ENCODE measurements at places on chromosomes 2 and 18.

GRCh38 chr2:86015006-86015405, 90.7 kb downstream of the POLR1A start:
- no peak for DNase-seq

- DNase-seq = no peak
Measured at GRCh38 chr2:197130318-197130717, 180.3 kb downstream of the ANKRD44 start.

GRCh38 chr2:207122651-207123334, 43.0 kb downstream of the KLF7 start:
- no peak for DNase-seq

DNA sequence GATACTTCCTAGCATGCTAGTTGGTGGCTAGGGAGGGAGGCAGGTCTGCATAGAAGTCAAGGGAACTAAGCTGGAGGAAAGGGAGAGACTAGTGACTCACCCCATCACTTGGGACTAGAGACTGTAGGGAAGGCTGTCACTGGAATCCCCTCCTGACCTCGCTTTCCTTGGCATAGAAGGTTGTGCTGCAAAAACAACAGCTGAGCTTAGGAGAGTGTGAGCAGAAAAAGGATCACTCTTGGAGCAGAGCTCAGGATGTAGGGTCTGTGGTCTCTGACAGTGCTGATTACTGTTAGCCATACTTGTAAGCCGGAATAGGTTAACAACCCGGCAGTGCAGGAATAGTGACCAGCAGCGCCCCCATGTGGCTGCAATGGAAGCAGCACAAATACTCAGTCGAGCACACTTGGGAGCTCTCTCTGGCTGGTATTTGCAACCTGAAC, 66.9 kb upstream of the SMAD2 start:
- no peak for DNase-seq

DNA sequence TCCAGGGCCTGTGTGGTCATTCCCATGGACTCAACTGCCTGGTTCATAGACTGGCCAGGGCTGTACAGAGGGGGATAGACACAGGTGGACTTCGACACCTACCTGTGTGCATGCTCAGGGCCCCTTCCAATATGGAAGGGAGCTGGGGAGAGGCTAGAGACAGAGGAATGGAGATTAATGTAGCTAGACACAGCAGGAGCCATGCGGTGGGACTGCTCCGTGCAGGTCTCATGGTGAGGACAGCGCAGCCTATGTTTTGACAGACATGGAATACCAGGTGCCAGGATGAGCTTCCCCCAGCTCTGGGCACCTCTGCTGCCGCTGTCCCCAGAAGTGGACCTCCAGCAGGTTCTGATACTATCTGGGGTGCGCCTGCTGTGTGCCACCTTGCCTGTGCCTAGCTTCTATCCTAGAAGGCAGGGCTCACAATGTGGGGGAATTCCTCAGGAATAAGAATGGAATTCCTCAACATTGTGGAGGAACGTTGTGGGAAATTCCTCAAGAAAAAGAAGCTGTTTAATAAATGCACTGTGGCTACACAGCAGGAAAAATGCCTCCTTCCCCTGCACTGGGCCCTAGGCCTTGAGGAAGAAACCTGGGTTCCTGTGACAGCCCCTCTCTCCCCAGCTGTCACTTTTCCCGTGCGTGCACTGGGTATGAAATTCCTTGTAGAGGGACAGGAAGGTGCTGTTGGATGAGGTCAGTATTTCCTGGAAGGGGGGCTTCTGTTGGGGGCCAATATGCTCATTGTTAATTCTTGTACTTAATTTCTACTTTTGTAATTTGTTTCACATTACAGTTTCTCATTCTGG, 7.3 kb downstream of the IL1R1 start:
- no peak for DNase-seq

GRCh38 chr2:177328056-177328455, 63.5 kb upstream of the NFE2L2 start:
- DNase-seq = no peak

DNA sequence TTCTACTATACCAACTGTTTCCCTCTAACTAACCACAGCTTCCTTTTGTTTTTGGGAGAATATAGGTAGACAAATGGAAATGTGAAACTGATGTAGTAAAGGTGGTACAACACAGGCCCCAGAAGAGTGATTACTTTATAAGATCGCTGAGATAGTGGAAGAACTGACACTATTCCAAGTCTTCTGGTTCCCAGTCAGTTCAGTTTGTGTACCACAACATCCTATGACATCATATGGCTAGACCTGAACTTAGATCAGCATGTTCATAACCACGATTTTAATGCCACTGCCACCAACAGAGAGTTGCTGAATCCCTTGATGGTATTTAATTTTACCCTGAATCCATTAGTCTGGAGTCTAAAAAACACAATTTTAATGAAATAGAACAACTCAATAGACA, 328.9 kb downstream of the GPD2 start:
- DNase-seq = no peak

GRCh38 chr2:172461591-172462372, 34.4 kb downstream of the ITGA6 start:
- DNase-seq = no peak

- DNase-seq = peak; percentile 12
Measured at GRCh38 chr2:134772493-134773169, 53.8 kb upstream of the TMEM163 start.

- no peak for DNase-seq
Measured at GRCh38 chr2:172046866-172047565, 38.3 kb upstream of the DLX1 start.

DNA sequence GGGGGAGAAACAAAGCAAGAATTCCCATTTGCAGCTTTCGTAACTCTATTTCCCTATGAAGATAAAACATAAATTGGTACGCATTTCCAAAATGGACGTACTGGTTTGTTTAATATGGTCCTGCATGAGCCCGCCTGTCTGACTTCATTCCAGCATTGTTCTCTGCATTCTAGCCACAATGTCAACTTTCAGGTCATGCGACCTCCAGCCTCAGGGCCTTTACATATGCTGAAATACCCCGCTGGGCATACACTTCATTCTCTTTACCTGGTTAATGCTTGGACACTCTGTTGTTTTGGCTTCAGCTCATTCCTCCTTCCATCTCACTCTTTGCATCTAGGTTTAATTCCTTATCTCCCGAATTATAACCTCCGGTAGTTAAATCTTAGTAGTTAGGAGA, 103.7 kb upstream of the DNMT3A start:
- no peak for DNase-seq

DNA sequence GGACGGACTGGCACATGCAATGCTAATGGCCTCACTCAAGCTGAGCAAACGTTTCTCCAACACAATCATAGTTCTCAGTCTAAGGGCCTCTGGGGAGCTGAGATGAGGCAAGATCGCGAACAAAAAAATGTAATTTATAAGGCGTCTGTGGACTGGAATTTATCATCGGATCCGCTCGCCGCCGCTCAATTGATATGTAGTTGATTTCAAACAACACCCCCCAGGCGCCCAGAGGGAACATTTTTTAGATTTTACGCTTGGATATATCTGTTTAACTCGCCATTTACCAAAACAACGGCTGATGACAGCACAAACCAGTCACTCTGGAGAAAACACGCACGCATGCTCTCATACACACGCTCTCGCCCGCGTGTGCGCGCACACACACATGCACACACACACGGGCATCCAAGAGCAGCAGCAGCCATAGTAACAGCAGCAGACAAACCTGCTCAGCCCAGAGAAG, 335.8 kb downstream of the SMAD2 start:
- DNase-seq = no peak

GRCh38 chr2:233064530-233065199, 4.5 kb downstream of the INPP5D start:
- DNase-seq = no peak

DNA sequence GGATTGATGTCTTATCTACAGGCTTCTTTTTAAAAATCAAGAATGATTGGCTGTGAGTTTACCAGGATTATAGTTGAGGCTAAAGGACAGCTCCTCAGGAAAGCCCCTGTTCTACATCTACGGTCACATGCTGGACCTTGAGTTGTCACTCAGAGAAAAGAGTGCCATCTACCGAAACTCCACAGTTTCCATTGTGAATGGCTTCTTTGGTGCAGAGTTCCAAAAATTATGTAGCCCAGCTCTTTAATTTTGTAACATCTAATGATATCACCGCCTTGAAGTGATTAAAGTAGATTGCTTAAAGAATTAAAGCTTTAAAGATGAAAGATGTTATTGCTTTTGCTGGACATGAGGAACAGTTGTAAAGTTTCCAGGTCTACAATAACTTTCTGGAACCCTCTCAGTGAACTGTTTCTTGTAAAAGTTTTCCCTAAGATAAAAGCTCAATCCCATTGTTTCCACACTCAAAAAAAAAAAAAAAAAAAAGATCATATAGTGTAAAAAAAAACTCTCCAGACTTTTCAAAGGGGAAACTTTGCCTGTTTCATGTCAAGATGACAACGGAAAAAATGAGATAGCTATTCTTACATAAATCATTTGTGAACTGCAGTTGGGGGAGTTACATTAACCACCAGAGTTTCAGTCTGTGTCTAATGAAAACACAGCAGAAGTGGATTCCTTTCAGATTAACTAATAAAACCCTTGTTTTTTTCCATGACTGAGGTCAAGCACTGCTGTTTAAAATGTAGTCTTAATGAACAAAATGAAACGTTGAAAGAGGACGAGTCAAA, 4.3 kb downstream of the COL3A1 start:
- peak; percentile 88 for DNase-seq

- no peak for DNase-seq
Measured at GRCh38 chr2:43040084-43040854, 186.1 kb downstream of the ZFP36L2 start.

- DNase-seq = no peak
Measured at GRCh38 chr18:54906331-54907185, 52.7 kb downstream of the CCDC68 start.

GRCh38 chr2:118696786-118697465, 150.5 kb downstream of the EN1 start:
- DNase-seq = no peak

DNA sequence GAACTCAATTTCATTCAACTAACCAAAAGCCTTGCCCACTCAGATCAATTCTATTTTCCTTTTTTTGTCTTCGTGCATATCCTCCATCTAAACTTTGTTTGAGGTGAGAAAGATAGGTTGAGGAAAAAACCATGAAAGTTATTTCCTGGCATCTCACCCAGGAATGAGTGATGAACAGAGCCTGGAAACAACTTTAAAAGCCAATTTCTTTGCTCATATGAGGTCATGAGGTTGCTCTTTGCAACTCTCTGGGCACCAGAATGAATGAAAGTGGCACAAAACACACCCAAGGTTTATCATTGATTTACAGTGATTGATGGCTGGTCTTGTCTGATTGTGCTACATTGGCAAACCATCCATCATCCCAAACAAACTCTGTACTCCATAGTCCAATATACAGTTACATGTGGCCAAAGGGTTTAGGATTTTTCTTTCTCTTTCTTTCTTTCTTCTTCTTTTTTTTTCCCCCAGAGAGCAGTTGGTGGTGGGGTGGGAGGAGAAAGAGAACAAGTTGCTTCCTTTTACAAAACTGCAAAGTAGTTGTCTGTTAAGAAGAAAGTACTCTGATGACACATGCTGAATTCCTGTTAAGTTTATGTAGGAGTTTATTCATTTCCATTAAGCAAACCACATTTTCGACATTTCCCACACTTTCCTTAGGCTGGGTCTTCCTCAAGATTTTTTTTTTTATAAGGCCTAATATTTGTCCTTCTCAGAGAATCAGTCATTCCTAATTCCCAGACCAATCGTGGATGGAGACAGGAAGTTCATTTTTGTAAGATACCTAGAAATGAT, 575.9 kb upstream of the ZEB2 start:
- peak; percentile 84 for DNase-seq

- no peak for DNase-seq
Measured at GRCh38 chr2:9473985-9474360, 378 bp upstream of the IAH1 start.

All from NCI-H226 (cell line).